ENCODE measurements at places on chromosomes 3 and 15. TPM values are rescaled to one million over a fixed set of nuclear protein-coding genes. Genes with fewer than 3 reads are reported as not detected.

The ABI3BP gene
- polyA plus RNA-seq: 4.3 TPM

The NPAP1 gene
- polyA plus RNA-seq: not detected

The MESP2 gene
- 1.6 TPM for polyA plus RNA-seq

The SERPINI2 gene
- polyA plus RNA-seq: not detected

The LCTL gene
- 0.24 TPM for polyA plus RNA-seq

The TRAT1 gene
- polyA plus RNA-seq: not detected

The SCN11A gene
- polyA plus RNA-seq: not detected

The KBTBD13 gene
- polyA plus RNA-seq: not detected

The SLC38A3 gene
- polyA plus RNA-seq: 18.3 TPM

The TTLL3 gene
- polyA plus RNA-seq: 4.8 TPM

The ATP10A gene
- polyA plus RNA-seq: 2.7 TPM

The RSRC1 gene
- polyA plus RNA-seq: 26.7 TPM

The RYR3 gene
- 1.0 TPM for polyA plus RNA-seq
